ENCODE measurements at places on chromosomes 12 and 14.

GRCh38 chr14:72443991-72444441 is 449.9 kb downstream of the DPF3 start:
- DNase-seq: peak; percentile 37

- DNase-seq: no peak
These were observed 19.0 kb downstream of the TWF1 start for GRCh38 chr12:43786899-43787693.

- DNase-seq: no peak
These were observed 341.2 kb downstream of the NPAS3 start for GRCh38 chr14:33279865-33280264.

DNA sequence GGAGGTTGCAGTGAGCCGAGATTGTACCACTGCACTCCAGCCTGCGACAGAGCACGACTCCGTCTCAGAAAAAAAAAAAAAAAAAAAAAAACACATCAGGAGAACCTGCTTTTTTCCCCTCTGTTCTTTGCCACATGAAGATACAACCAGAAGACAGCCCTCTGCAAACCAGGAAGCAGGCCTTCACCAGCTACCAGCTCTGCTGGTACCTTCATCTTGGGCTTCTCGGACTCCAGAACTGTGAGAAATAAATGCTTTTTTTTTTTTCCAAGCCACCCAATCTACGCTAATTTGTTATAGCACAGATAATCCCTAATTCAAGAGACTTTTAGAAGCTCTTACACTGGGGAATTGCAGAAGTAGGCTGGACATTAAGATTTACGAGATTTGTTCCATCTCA is 121.2 kb downstream of the GARIN6 start:
- DNase-seq: no peak

- no peak for DNase-seq
These were observed 723.4 kb upstream of the MDGA2 start for GRCh38 chr14:48398675-48399282.

- DNase-seq: no peak
These were observed 46.1 kb downstream of the FRMD6 start for GRCh38 chr14:51697848-51698247.

GRCh38 chr12:65694130-65694529 is 130.2 kb upstream of the HMGA2 start:
- no peak for DNase-seq

- DNase-seq: no peak
These were observed 364.1 kb upstream of the SFSWAP start for GRCh38 chr12:131346555-131347344.

- no peak for DNase-seq
These were observed 5.6 kb downstream of the CLEC14A start for GRCh38 chr14:38250331-38250730.
